Stimulated activated CD4-positive, alpha-beta T cell treated with anti-CD3 and anti-CD28 coated beads, Interleukin-12 subunit alpha, Interleukin-12 subunit beta, amount 100 ng/mL, for 24 hours (primary cell): ENCODE measurements at places on chromosomes 1 and 21.
A peak's percentile ranks its signal among the peaks of the same experiment; 100 is the strongest.

GRCh38 chr1:29259802-29260441 is 23.6 kb downstream of the PTPRU start:
- no peak for DNase-seq

- DNase-seq: peak; percentile 32
Observed at GRCh38 chr1:94045465-94046056, 75.4 kb downstream of the ABCA4 start.

- DNase-seq: no peak
Observed at GRCh38 chr1:245493029-245493428, 338.2 kb downstream of the KIF26B start.

DNA sequence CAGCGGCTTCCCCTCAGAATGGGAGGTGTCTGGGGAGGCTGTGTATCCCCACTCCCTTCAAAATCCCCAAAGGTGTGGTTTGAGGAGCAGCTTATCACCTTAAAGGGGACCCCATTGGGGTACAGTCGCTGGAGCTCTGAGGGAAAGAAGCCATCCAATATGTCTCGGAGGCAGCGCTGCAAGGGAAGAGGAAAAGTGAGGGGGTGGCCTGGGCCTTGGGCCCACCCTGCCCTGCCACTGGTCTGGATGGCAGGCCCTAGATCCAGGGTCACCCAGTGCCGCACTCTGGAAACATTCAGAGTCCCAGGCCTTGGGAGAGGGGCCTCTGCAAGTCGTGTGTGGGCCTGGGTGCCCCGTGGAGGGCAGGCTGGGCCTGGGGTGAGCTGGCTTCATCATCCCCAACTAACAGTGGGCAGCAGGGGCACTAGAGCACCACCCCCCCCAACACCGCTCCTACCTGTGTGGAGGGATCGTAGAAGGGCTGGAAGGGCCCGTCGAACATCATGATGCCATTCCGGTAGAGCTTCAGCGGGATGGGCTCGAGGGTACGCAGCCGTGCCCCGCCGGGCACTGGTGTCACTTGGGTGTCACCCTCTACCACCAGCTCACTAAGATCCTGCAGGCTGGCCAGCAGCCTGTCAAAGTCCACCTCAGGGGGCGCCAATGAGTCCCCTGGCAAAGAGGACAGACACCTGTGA is 5.6 kb downstream of the SH3BGRL3 start:
- DNase-seq: no peak

DNA sequence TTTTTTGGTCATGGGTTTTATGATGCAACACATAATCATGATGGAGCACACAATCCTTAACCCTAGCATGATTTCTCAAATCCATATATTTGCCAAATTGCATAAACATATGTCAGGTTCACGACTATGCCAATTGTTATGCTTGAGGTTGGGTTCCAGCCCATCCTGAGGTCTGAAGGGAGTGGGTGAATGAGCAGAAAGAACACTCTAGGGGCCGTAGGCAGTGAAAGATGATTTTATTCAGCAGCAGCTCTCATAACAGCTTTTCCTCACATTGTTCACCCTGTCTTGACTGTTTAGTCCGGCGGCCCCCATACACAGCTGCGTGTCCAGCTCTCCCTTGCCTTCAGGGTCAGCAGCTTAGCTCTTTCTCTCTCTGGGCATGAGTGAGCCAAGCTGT is 627.7 kb downstream of the PLA2G4A start:
- no peak for DNase-seq
